ENCODE measurements at places on chromosomes 1 and 21. TPM values are rescaled to one million over a fixed set of nuclear protein-coding genes. Genes with fewer than 3 reads are reported as not detected.

ATAD3A gene
- 26.7 TPM for total RNA-seq

SYT6 gene
- total RNA-seq: not detected

RAB42 gene
- 3.2 TPM for total RNA-seq

SLAMF9 gene
- not detected for total RNA-seq

VCAM1 gene
- total RNA-seq: 2.8 TPM

CLK2 gene
- total RNA-seq: 15.8 TPM

IL22RA1 gene
- total RNA-seq: 1.3 TPM

DMBX1 gene
- not detected for total RNA-seq

CLDN17 gene
- not detected for total RNA-seq

TDRD10 gene
- total RNA-seq: not detected

MYBPH gene
- not detected for total RNA-seq

LEFTY2 gene
- not detected for total RNA-seq

AKNAD1 gene
- 2.3 TPM for total RNA-seq

IL10 gene
- total RNA-seq: not detected

CRTC2 gene
- total RNA-seq: 11.4 TPM

AKT3 gene
- 17.0 TPM for total RNA-seq

MOB3C gene
- total RNA-seq: 10.3 TPM

PPM1J gene
- total RNA-seq: 1.3 TPM

APCS gene
- not detected for total RNA-seq

PBX1 gene
- total RNA-seq: 20.1 TPM

S100A3 gene
- total RNA-seq: 5.2 TPM

AMY1B gene
- not detected for total RNA-seq

NTNG1 gene
- total RNA-seq: 5.8 TPM

TRIM58 gene
- total RNA-seq: not detected

HRNR gene
- not detected for total RNA-seq

INSRR gene
- not detected for total RNA-seq

C1orf50 gene
- 9.6 TPM for total RNA-seq

PDE9A gene
- not detected for total RNA-seq

GSTM5 gene
- total RNA-seq: not detected

FCRL6 gene
- total RNA-seq: not detected

CELSR2 gene
- 3.7 TPM for total RNA-seq

INAVA gene
- total RNA-seq: 2.8 TPM

ADAM15 gene
- 90.0 TPM for total RNA-seq

PCP4L1 gene
- total RNA-seq: not detected

ARHGAP30 gene
- total RNA-seq: not detected

ATPAF1 gene
- total RNA-seq: 68.4 TPM

GPATCH2 gene
- 15.7 TPM for total RNA-seq

OPN3 gene
- total RNA-seq: 30.8 TPM

FCAMR gene
- not detected for total RNA-seq

PCSK9 gene
- total RNA-seq: 1.7 TPM

TNFAIP8L2 gene
- total RNA-seq: not detected

RHD gene
- total RNA-seq: not detected

MAP1LC3C gene
- total RNA-seq: not detected

YBEY gene
- 26.4 TPM for total RNA-seq

GPR37L1 gene
- not detected for total RNA-seq

C4BPA gene
- not detected for total RNA-seq

F13B gene
- not detected for total RNA-seq

CHIA gene
- not detected for total RNA-seq

CD244 gene
- total RNA-seq: not detected

PAPPA2 gene
- total RNA-seq: 0.05 TPM

TDRD5 gene
- not detected for total RNA-seq

ADCY10 gene
- total RNA-seq: 0.15 TPM

ZNF648 gene
- total RNA-seq: not detected

RHEX gene
- total RNA-seq: not detected

PRKAA2 gene
- total RNA-seq: 2.0 TPM

LORICRIN gene
- not detected for total RNA-seq

ICOSLG gene
- not detected for total RNA-seq

GUCA2B gene
- not detected for total RNA-seq

HAO2 gene
- not detected for total RNA-seq

HMCN1 gene
- total RNA-seq: 1.6 TPM

Data from M059J (cell line).